Ascending aorta (tissue), 2 donors: ENCODE measurements at places on chromosomes 11 and 22. TPM values are rescaled to one million over a fixed set of nuclear protein-coding genes. Genes with fewer than 3 reads are reported as not detected.
A peak's percentile ranks its signal among the peaks of the same experiment; 100 is the strongest.

The CRYBB2 gene
- not detected for total RNA-seq

The PRR33 gene
- not detected for total RNA-seq

The C11orf98 gene
- total RNA-seq = 49.8 TPM

The NXPE2 gene
- total RNA-seq = not detected

The OR51V1 gene
- not detected for total RNA-seq

The SLC43A3 gene
- total RNA-seq = 211 TPM

DNA sequence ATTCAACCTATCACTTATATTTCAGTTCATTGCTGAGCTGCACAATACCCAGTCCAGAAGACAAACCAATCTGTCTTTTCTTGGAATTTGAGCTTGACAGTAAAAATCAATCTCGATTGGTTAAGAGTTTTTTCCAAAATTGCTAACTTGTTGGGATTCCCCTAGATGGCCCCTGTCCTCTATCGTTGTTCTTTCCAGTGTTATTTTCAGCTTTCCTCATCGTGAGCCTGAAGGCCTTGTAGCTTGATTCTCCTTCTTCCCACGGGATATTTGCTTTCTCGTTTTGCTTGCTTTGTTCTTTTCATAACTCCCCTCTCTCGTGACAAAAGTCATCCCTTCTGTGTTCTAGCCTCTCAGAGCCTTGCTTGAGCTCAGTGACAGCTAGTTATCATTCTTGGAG, 3.1 kb downstream of the OR8B8 start:
- no peaks in the 10 kb centered on the region for H3K36me3 ChIP-seq
- H3K27ac ChIP-seq = no peak overlapping the region
- no peaks in the 10 kb centered on the region for H3K27me3 ChIP-seq
- H3K4me1 ChIP-seq = no peaks in the 10 kb centered on the region
- no peak for DNase-seq

DNA sequence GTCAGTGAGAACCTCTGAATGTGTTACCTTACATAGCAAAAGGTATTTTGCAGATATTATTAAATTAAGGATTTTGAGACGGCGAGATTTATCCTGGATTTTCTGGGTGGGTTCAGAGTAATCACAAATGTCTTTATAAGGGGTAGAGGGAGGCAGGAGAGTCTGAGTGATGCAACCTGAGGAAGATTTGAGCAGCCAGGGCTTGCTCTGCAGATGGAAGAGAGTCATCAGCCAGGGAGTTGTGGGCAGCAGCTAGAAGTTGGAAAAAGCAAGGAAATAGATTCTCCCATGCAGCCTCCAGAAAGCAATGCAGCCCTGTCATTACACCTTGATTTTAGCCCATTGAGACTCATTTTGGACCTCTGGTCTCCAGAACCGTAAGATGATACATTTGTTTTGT, 4.1 kb upstream of the WDR74 start:
- H3K4me3 ChIP-seq = no peak overlapping the region
- DNase-seq = no peak
- no peaks in the 10 kb centered on the region for H3K27me3 ChIP-seq
- H3K36me3 ChIP-seq = no peaks in the 10 kb centered on the region
- peaks cover 1% of the 10 kb centered on the region for H3K4me1 ChIP-seq
- peak overlapping the region; percentile 95 for H3K27ac ChIP-seq

- H3K36me3 ChIP-seq = no peaks in the 10 kb centered on the region
- H3K4me3 ChIP-seq = no peak overlapping the region
- H3K27ac ChIP-seq = no peak overlapping the region
- peaks cover 13% of the 10 kb centered on the region for H3K4me1 ChIP-seq
- DNase-seq = no peak
- H3K27me3 ChIP-seq = no peaks in the 10 kb centered on the region
Measured at GRCh38 chr22:35601743-35602615, 15.2 kb downstream of the MB start.

- DNase-seq = no peak
- no peaks in the 10 kb centered on the region for H3K36me3 ChIP-seq
- H3K27me3 ChIP-seq = no peaks in the 10 kb centered on the region
Measured at GRCh38 chr11:27187848-27188621, 147.4 kb downstream of the BBOX1 start.

DNA sequence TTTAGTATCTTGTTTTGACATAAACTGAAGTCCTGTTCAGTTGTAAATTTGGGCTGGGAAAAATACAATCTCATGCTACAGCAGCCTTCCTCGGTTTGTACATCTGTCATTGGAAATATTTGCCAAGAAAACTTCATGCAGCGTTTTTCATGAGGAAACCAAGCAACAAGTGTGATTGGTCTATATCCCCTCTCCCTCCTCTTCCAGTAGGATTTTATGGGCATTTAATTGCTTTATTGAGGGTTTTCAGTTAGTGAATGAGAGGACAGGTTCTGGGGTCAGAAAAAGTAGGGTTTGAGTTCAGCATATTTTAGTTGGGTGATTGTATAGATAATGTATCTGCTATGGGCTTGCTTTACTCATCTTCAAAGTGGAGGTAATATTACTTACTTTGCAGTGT, 90.1 kb upstream of the RAG2 start:
- H3K4me1 ChIP-seq = no peaks in the 10 kb centered on the region
- H3K36me3 ChIP-seq = no peaks in the 10 kb centered on the region
- no peak overlapping the region for H3K27ac ChIP-seq
- no peak for DNase-seq
- H3K4me3 ChIP-seq = no peak overlapping the region

GRCh38 chr22:17724241-17724640, 50.0 kb downstream of the BID start:
- H3K27me3 ChIP-seq = no peaks in the 10 kb centered on the region
- no peak overlapping the region for H3K4me3 ChIP-seq
- peaks cover 20% of the 10 kb centered on the region for H3K4me1 ChIP-seq
- peaks cover 11% of the 10 kb centered on the region for H3K36me3 ChIP-seq
